ENCODE measurements at places on chromosomes 5 and 9. TPM values are rescaled to one million over a fixed set of nuclear protein-coding genes. Genes with fewer than 3 reads are reported as not detected.

GRCh38 chr5:107666051-107666655, 4.6 kb downstream of the EFNA5 start:
- no peak for DNase-seq

GRCh38 chr5:124746916-124747790, 714 bp upstream of the ZNF608 start:
- DNase-seq: peak; percentile 85

DNA sequence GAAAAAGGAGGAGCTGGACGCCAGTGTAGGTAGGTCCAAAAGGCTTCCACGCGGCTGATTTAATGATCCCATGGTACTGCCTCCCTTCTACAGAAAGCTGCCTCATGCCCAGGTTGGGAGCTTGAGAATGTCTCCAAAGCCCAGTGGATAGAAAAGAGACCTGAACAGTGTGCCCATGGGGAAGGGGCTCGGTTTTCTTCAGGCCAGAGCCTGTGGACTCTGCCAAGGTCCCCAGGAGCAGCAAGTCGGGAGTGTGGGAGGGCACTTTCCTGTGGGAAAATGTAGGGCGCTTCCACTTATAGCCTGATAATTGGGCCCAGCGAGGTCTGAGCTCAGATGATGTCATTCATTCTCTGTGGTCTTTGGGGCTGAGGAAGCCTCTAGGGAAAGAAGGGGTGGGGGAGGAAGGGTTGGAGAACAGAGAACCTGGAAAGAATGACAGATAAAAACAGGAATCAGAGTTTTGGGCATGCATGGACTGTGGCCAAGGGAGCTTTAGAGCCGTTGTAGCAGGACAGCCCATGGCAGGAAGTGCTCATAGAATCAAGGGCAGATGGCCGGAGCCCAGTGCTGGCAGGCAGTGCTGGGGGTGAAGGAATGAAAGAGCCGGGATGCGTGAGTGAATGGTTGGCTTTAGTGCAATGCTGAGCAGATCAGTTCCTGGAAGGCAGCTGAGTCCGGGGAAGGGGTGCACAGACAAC, 42.5 kb upstream of the SH3PXD2B start:
- DNase-seq: peak; percentile 10

DNA sequence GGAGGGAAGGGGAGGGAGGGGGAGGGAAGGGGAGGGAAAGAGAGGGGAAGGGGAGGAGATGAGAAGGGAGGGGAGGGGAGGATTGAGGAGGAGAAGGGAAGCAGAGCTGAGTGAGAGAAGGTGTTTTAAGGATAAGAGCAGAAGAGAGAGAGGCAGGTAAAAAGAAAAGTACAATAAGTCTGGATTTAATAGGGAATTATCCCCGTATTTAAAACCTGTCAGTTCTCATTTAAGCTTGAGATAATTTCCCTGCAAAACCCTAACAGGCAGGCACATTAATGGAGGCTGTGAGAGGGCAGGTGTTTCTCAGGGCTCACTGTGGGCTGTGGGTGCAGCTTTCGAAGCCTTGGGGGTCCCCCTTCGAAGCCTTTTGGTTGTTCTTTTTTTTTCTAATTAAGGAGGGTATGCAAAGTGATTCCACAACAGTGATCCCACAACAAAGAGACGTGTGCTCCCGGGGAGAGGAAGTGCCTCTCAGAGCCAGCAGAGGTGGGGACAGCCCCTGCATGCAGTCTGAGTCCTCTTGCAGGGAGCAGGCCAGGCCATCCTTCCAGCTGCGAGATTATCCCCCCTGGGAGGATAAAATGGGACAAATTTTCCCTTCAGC, 317.9 kb upstream of the IRX1 start:
- DNase-seq: no peak

GRCh38 chr9:106623558-106623957, 239.4 kb upstream of the ZNF462 start:
- DNase-seq: no peak

GRCh38 chr5:50717651-50718050, 51.2 kb downstream of the PARP8 start:
- DNase-seq: no peak

DNA sequence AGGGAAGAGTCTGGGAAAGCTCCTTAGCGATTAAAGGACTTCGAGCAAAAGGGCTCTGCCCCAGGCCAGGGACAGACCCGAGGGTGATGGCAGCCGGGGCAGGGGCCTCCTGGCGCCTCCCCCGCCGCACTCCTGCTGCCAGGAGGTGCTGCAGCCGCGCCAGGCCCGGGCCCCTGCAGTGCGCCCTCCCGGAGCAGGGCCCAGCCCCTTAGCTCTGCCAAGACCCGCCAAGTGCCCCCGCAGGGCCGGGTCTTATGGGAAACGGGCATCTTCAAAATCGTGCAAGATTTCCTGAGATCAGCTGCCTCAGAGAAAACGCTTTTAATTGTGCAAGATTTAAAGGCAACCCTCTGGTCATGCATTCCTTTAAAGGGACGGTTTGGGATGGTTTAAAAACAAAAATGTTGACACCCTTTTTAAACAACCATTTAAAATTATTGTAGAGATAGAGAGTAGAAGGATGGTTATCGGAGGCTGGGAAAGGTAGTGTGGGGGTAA, 52.4 kb downstream of the CDC14B start:
- DNase-seq: no peak

FAM13B gene
- total RNA-seq: 42.9 TPM

FLT4 gene
- total RNA-seq: 90.9 TPM

DNA sequence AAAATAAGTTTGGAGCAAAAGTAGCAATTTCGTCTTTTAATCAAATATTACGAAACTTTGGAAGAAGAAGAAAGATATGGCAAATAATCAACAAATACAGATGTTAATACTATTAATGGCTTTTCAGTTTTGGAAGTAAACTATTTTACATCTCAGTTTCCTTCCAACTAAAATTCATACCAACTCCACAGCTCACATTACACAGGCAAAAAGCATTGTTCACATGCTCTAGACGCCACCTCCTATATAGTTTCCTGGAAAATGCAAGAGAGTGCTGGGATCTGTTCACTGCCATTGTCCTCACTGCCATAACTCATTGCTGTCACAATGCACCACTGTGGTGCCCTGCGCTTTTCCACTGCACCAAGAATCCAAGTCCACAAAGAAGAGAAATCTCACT, 149.0 kb upstream of the FTMT start:
- DNase-seq: no peak

TRIM36 gene
- 0.22 TPM for total RNA-seq

SPATA6L gene
- 15.5 TPM for total RNA-seq

DNA sequence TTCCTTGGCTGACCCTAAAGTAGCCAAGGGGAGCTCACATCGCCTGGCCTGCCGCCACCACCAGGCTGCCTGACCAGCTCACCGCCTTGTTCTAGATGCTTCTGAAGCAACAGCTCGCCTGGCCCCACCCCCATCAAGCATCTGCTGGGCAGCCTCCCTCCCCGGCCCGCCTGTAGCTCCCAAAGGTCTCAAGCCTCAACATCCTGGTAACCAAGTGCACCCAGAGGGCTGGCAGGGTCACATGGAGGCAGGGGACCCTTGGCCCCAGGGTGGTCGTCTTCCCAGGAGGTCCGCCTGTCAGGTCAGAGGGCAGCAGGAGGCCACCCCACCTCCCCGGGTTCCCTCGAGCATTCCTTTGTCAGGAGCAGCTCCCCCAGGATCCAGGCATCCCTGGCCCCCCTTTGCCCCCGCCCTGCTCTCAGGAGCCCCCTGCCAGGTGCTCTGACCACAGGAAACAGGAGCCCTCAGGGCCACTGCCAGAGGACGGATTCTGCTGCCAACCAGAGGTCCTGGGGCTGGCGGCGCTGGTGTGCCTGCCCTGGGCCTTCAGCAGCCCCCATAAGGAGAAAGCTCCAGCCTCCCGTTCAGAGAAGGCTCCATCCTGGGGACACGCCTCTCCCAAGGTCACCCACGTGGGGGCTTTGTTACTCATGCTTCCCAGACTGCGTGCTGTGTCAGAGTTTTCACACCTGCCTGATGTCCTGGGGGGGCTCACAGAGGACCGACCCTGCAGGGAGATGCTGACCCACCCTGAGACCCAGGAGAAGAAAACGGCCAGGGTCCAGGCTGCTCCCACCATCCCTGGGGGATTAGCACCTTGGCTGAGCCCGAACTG, 3.5 kb upstream of the LRRC14B start:
- DNase-seq: no peak

- DNase-seq: no peak
Observed at GRCh38 chr9:38112049-38112448, 43.0 kb upstream of the SHB start.

DNA sequence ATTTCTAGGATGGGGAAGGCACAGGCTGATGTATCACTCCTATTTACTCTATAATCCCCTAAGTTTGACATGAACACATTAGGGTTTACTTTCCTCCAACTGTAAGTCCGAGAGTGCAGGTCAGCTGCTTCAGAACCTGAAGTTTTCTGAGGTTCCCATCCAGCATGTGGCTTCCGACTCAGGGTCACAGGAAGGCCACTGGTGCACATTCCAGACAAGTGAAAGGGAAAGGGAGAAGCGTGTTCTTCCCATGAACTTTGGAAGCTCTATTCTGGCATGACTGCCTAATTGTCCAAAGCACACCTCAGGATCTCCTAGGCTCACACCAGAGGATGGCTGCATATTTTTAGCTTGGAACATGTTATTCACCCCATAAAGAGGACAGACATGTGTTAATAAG, 602.6 kb downstream of the SEMA5A start:
- DNase-seq: no peak

- DNase-seq: no peak
Observed at GRCh38 chr9:90684106-90684505, 41.5 kb upstream of the DIRAS2 start.

IDNK gene
- total RNA-seq: 7.4 TPM

DNA sequence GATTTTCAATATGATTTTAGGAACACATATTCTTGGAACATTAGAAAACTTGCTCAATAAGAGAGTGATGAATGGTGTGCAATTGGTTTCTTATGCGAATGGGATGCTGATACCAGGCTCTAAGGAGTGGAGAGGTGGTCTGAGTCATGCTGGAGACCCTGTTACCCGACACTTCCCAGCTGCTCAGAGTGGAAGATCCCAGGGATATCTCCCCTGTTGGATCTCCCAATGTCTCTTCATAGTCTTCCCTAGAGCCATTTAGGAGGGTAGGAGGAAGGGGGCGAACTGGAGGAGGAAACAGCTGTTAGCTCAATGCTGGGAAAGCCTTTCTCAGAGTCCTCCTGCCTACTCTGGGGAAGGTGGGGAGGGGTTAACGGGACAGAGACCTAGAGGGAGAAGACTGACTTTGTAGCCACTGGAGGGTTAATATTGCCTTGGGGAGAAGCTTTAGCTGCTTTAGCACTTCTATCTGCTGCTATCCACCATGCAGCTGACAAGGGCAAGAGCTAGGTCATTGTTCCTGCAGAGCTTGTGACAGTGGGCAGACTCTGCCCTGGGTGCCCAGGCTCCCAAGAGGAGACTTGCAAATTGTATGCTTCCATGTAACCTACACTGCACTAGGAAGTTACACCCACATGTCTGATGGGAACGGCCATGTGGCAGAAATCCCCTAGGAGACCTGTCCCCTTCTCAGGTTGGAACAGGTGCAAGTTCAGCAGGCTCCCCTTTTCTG, 301.0 kb downstream of the GADD45G start:
- DNase-seq: no peak

DNA sequence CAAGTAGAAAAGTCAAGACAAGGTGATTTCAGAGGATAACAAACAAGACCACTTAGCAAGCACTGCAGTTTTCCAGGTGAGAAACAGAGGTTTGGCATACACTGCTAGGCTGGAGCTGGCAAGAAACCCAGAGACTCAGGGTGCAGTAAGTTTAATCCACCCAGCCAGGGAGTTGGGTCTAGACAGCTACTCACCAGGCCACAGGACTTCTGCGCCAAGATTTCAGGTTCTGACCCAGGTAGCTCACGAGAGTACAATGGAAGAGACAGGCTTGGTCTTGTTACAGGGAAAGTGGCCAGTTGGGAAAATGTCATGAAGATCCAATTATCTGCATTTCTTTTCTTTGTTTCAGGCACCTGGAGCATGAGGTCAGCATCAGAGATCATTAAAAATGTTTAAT, 9.8 kb downstream of the SMIM23 start:
- no peak for DNase-seq

SLC36A3 gene
- not detected for total RNA-seq

DNA sequence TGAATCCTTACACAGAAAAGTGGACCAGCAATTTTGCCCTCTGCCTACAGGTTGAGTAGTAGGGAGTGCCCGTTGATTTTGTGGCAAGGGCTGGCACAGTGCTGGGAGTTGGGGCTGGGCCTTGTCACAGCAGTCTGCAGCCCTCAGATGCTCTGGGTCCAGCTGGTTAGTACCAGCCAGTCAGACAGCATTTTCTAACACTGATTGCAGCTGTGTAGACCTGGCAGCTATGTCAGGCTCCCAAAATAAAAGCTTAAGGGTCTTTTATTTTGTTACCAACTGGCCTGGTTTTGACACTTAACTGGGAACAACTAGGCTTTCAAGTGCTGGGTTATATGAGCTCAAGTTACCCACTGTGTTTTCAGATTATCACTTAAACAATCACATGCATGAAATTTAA, 57.7 kb downstream of the MAT2B start:
- DNase-seq: peak; percentile 20

RIOK2 gene
- total RNA-seq: 19.2 TPM

GRCh38 chr5:82418608-82418950, 140.4 kb upstream of the RPS23 start:
- no peak for DNase-seq

- no peak for DNase-seq
Observed at GRCh38 chr5:167821151-167821550, 470.3 kb upstream of the WWC1 start.

RHOBTB3 gene
- 85.7 TPM for total RNA-seq

GRCh38 chr5:122333564-122333963, 21.5 kb downstream of the SNCAIP start:
- no peak for DNase-seq

- peak; percentile 60 for DNase-seq
Observed at GRCh38 chr9:70479880-70480291, 65.4 kb upstream of the KLF9 start.

- DNase-seq: no peak
Observed at GRCh38 chr5:18000744-18001143, 366.5 kb downstream of the TAF11L14 start.

GRCh38 chr5:128062172-128062746, 21.3 kb upstream of the SLC12A2 start:
- DNase-seq: no peak

GRCh38 chr5:158654415-158654814, 445.3 kb downstream of the EBF1 start:
- no peak for DNase-seq

- no peak for DNase-seq
Observed at GRCh38 chr5:78429332-78429980, 69.0 kb downstream of the SCAMP1 start.
